ENCODE measurements at places on chromosomes 12 and 14.

DNA sequence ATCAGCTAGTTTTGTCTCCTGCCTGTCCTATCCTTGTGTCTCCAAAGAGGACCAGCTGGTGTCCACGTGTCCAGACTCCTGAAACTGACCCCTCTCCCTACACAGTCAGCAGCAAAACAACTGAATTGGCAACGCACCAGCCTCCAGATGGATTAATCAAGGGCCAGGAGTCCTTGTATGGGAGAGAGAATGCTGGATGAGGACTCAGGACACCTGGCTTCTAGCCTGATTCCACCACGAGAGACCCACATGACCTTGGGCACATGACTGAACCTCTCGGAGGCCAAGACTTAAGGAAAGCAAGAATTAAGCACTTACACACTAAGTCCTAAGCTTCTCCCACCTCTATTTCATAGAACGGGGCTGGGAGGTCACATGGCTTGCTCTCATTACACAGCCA lies 60.4 kb upstream of the CMKLR1 start:
- DNase-seq: no peak

DNA sequence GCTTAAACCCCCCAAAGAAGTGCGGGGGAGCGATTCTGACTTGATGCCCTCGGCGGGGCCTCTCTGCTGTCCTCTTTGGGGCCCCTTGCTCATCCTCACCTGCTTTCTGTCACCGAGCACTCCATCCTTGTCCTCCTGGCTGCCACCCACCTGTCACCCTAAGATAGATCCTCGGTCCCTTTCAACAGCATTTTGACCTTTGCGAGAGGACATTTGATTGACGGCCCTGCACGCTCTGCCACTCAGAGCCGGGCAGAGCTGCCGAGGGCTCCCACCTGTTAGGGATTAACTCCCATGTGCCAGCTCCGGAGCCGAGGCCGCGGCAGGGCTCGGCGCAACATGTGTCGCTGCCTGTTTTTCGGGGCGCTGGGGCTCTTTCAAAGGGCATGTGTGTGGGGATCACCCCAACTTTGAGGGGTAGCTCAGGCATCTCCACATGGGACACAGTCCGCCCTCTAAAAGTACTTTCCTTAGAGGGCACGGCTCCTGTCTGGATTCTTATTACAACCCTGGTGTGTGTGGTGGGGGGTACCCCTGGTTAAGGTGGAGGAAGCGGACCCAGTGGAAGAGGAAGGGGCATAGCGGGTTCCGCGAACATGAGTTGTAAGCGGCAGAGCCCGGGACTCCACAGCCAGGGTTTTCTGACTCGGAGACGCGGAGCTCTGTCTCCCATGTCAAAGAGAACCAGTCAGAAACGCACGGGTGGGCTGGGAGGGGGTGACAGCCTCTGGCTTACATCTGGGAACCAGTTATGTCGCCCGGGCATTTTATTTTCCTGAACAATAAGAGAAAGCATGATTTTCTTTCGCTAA lies 811 bp upstream of the MEG3 start:
- DNase-seq: no peak

GRCh38 chr12:80262346-80262745 lies 163.0 kb downstream of the OTOGL start:
- DNase-seq: no peak

DNA sequence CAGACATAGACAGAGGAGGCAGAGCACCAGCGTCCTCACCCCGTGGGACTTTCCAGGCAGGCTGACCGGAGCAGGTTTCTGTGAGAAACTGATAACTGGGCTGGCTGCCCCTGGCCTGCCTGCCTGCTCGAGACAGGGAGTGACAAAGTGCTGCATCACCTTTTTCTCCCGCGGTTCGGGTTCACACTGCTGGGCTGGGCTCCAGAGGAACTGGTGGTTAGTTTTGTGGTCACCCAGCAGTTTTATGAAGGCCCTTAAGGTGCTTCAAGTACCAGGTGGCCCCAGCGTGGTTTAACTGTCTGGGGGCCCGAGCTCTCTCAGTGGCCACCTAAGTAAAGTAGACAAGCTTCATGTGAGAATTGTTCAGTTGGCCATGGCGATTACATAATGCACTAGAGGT lies 1073.6 kb downstream of the BCL11B start:
- no peak for DNase-seq

GRCh38 chr14:75711105-75711795 lies 50.2 kb downstream of the TTLL5 start:
- no peak for DNase-seq

- DNase-seq: no peak
Measured at GRCh38 chr14:71011479-71011878, 104.2 kb downstream of the PCNX1 start.

GRCh38 chr14:73591690-73592449 lies at the start of gene ACOT4:
Gene ACOT4, plus strand, starts transcription at chr14:73591873. Its CDS starts 87 bp downstream, at chr14:73591960.
- no peak for DNase-seq

DNA sequence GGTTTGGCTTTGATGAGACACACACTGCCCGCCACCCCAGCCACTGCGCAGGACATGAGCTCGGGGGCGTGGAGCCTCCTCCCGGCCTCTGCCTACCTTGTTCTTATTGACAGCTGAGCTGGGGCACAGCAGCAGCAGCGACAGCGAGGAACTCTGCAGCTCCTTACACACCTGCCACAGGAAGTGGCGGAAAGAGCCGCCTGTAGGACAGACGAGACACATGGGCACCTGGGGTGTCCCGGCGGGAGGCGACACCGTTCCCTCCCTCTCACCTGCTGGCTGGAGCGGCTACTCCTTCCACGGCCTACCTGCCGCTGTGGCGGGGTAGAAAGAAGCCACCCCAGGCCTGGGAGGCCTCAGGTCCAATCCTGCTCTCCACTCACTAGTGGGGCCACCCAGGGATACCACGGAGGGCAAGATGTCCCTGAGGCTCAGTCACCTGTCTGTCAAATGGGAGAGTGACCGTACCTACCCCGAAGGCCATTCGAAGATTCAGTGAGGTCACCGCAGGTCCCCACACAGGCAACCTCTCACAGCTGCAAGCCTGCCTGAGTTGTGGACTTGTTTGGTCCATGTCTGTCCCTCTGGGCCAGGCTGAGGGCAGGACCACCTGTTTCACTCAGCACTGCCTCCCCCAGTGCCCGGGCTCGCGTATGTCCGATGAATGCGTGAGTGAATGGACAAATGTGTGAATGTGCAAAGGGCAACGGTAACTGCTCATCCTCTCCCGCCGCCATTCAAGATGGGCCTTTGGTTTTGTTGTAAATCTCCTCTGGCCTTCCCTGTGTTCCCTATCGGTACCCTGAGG lies 42.6 kb downstream of the TRAFD1 start:
- no peak for DNase-seq

GRCh38 chr14:103531421-103532215 lies 2.6 kb downstream of the TRMT61A start:
- no peak for DNase-seq

GRCh38 chr14:61319706-61320105 lies 1.7 kb upstream of the PRKCH start:
- no peak for DNase-seq

- no peak for DNase-seq
Measured at GRCh38 chr12:74906224-74906623, 303.4 kb downstream of the KCNC2 start.

DNA sequence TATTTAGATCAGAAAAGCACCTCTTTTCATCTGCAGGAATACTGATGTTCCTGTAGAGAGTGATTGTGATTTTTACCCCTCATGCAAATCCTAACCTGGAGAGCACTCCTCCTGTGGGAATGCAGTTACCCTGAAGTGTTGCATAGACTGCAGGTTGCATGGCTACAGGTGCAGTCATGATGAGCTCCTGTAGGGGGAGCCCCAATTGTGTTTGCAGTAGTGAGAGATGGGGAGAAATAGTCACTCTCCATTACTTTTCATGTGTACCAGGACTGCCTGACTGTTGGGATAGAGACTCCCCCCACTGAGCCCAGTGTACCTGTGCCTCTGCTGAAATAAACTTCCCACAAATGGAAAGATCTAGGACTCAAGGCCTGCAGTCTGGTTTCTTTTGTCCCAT lies 1086.5 kb downstream of the SLC6A15 start:
- DNase-seq: no peak

GRCh38 chr12:69028941-69029729 lies 96.2 kb upstream of the CPM start:
- no peak for DNase-seq

DNA sequence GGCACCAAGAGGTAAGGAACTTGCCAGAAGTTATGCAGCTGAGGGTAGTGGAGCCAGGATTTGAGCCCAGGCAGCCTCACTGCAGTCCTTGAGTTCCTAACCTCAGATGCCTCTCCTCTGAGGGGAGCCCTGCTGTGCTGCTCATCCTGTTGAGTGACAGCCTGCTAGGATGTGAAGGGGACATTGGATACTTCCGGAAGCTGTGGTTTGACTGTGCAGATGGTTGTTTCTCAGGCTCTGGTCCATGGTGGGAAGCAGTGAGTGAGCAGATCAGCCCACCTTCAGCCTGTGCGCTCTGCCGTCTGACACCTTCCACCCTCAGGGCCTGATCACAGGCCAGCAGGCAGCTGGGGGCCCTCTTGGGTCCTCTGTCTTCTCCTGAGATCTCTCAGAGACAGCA lies 253.2 kb downstream of the CACNA1C start:
- no peak for DNase-seq

GRCh38 chr12:91604897-91605296 lies 422.3 kb upstream of the DCN start:
- no peak for DNase-seq

All from GF-D8 (cell line).